ENCODE measurements at places on chromosomes 4 and X.
A peak's percentile ranks its signal among the peaks of the same experiment; 100 is the strongest.

DNA sequence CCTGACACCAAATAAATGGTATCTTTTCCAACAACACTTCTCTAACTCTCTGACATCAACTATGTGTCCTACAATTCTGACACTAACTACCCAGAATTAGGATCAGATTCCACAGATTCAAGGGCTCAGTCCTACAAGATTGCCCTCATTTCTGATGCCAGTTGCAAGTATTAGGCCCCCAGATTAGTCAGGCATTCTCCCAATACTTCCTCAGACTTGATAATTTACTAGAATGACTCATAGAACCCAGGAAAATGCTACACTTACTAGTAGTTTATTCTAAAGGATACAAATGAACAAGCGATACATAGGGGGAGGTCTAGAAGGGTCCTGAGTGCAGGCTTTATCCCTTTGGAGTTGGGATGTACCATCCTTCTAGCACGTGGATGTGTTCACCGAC lies 8.5 kb downstream of the TIGD2 start:
- DNase-seq, result no peak
- no peaks in the 10 kb centered on the region for H3K36me3 ChIP-seq
- no peaks in the 10 kb centered on the region for H3K27me3 ChIP-seq
- no peak overlapping the region for H3K4me3 ChIP-seq
- H3K27ac ChIP-seq, result no peak overlapping the region
- no peaks in the 10 kb centered on the region for H3K4me1 ChIP-seq

DNA sequence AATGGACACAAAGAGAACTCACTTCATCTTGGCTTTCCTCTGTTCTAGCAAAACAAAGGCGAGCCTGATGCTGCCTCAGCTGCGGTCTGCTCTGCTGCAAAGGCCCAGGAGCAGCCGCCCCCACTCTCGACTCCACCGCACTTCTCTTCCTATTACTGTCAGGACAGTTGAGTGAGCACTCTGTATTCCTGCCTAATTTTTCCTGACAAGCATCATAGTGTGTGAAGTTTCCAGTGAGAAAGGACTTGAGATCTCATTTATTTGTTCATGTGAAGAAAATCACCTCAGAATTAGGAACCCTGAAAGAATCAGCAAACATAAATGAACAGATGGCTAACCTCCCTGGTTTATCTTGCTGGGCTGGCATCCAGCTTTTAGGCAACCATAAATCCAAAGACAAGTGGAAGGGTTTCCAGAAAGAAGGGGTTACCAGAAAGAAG lies 15.6 kb downstream of the SCARB2 start:
- peak overlapping the region; percentile 57 for H3K27ac ChIP-seq
- H3K4me1 ChIP-seq, result peaks cover 55% of the 10 kb centered on the region
- no peak for DNase-seq

DNA sequence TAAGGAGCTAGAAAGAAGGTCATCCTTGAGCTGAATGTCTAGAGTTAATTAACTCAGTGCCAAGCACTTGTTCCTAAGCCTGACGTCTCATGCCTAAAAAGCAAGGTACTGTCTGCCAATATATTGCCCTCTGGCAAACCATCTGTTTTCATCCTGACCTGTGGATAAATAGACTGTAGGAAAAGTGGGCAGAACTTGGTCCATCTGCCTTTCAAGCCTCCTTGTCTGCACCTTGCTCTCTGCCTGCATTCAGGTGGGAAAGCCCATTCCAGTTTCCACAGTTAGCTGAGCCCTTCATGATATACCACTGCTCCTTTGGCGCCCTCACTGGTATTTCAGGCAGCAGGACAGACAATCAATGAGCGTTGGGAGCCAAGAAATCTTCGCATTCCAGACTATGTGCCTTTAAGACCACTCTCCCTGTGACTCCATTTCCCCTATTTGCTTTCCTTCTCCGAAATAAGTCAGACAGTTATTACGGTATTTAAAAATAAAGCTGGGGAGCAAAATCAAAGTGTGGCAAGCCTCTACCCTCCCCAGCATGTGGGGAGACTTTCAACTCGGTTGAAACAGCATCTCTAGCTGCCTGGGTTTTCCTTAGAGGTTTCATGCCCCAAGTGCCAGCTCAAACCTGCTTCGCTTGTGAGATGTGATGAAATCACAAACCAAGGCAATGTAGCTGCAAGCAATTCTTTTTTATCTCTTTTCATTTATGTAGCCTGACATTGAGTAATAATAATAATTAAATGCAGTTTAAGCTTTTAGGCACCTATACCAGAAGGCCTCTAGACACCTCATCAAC lies 2.5 kb upstream of the CCDC149 start:
- H3K27me3 ChIP-seq, result peaks cover 38% of the 10 kb centered on the region
- H3K27ac ChIP-seq, result no peak overlapping the region
- H3K36me3 ChIP-seq, result peaks cover 11% of the 10 kb centered on the region
- no peaks in the 10 kb centered on the region for H3K4me1 ChIP-seq
- no peak overlapping the region for H3K4me3 ChIP-seq

DNA sequence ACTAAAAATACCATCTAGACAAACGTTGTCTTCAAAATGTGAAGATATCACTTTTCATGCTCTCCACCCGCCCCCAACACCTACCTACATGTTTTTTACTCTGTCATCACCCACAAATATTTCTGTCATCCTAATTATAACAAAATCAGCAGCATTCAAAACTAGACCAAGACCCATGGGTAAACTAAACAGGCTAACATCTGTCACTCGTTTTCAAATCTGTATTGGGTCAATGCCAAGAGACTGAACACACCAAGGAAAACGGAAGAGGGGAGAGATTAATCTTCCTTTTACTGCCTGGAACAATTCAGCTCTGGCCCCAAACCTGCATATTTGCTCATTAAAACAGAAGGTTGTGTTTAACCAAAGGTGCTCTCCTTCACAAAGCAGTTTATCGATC lies 17.5 kb downstream of the FAM184B start:
- H3K27me3 ChIP-seq, result no peaks in the 10 kb centered on the region
- H3K4me3 ChIP-seq, result no peak overlapping the region
- no peak for DNase-seq

All from naive thymus-derived CD8-positive, alpha-beta T cell (primary cell).